ENCODE measurements at places on chromosomes 6 and 20.

- no peak for DNase-seq
Measured at GRCh38 chr20:6480328-6481200, 286.9 kb upstream of the BMP2 start.

DNA sequence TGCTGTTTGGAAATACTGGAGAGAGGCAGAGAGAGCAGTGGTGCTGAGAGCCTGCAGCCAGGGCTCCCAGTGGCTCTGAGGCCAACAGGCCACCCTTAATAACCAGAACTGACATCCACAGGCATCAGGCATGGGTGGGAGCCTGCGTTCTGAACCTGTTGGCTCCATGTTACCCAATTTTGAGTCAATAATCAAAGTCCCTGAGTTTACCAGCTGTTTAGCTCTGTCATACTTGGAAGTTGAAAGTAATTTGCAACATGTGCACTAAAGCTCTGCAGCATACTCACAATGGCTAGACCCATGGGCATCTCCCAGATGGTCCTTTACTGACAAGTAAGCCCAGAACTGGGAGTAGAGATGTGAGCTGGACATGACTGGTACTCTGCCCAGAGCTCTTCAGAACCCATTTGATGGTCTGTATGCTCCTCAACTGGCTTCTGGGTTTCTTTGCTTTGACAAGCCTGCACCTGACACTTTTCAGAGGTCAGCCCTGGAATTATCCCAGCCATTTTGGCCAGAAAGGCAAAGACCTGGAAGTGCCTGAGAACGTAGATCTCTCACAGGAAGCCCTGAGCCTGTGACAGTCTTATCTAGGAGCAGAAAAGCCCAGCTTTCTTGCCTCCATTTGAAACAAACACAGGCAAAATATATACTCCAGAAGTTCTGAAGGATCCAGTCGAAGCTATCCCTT is 122.4 kb upstream of the CITED2 start:
- no peak for DNase-seq

DNA sequence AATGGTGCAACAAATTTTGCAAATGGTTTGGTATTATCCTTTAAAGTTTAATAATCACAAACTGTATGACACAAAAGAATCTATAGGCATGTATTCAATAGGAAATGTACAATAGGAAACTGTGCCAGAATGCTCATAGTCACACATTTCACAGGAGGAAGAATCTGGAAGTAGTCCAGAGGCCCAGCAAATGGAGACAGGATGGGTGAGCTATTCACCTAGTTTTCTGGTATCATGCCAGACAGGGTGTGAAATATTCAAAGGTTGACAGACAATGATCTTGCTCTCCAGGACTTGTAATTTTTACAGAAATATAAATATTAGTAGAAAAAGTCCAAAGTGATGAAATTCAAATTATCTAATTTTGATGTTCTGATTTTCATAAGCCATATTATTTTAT is 520.1 kb upstream of the IMPG1 start:
- DNase-seq = no peak

DNA sequence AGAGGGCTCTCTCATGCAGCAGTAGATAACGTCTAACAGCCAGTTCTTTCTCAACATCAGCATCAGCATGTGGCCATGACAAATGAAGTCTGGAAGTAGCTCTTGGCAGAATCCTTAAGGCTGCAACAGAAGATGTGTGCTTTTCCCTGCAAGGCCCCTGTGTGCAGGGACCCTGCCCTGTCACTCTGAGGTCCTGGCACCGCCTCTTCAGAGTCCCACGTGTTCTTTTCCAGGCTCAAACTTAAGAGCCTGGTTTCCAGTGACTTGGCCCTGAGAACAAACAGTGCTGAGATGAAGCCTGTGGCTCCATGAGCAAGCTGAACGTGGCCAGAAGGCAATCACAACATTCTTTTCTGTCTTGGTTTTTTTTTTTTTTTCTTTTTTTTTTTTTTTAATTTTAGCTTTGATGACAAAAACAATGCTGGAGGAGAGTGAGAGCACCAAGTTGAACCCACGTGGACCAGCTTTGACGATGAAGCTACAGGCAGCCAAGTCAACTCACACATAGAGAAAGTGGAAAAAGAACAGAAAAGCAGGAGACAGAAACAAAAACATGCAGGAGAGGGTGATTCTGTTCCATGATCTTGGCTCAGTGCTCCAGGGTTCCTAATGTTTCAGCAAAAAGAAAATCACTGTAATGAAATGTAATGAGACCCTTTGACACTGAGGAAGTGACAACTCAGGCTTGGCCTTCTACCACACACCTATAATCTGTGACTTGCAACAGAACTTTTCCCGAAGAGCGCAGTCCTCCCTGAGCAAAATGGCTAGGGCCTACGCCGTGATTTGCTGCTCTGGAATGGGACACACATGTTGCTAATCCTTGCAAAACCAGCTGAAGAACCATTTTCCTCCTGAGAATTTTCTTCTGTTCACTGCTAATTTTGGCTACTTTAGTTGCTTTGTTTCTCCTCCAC is 86.1 kb downstream of the FOXC1 start:
- DNase-seq = no peak

GRCh38 chr6:158837684-158838625 is 18.8 kb upstream of the EZR start:
- no peak for DNase-seq
